Astrocyte of the cerebellum (primary cell): ENCODE measurements at places on chromosomes 6 and 20.
A peak's percentile ranks its signal among the peaks of the same experiment; 100 is the strongest.

GRCh38 chr6:166402582-166403277 lies 20.0 kb upstream of the MPC1 start:
- DNase-seq = no peak

GRCh38 chr6:15280028-15280427 lies 34.2 kb downstream of the JARID2 start:
- peak; percentile 47 for DNase-seq

- no peak for DNase-seq
Measured at GRCh38 chr20:45611054-45611453, 18.5 kb upstream of the WFDC10A start.

DNA sequence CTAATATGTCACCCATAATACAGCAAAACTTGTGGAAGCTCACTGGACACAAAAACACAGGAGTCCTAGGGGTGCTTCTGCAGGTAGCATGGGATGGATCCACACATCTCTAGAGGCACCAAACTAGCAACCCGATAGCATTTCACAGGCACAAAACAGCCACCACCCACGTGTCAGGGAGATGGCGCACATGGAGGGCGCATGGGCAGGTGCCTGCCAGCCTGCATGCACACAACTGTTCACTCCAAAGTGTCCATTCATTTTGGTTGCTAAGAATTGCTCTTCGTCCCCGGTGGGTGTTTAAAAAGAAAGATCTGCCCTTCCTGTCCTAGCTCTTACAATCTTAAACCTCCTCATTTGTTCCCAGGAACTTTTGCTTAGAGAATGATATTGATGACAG lies 171.3 kb downstream of the SYNDIG1 start:
- no peak for DNase-seq

DNA sequence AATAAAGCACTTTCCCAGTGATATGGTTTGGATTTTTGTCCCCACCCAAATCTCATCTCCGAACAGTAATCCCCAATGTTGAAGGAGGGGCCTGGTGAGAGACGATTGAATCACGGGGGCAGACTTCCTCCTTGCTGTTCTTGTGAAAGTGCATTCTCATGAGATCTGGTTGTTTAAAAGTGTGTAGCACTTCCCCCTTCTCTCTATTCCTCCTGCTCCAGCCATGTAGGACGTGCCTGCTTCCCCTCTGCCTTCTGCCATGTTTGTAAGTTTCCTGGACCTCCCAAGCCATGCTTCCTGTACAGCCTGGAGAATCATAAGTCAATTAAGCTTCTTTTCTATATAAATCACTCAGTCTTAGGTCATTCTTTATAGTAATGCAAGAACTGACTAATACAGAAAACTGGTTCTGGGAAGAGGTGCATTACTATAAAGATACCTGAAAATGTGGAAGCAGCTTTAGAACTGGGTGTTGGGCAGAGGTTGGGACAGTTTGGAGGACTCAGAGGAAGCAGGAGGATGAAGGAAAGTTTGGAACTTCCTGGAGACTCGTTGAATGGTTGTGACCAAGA lies 7.4 kb downstream of the EPM2A start:
- DNase-seq = no peak

DNA sequence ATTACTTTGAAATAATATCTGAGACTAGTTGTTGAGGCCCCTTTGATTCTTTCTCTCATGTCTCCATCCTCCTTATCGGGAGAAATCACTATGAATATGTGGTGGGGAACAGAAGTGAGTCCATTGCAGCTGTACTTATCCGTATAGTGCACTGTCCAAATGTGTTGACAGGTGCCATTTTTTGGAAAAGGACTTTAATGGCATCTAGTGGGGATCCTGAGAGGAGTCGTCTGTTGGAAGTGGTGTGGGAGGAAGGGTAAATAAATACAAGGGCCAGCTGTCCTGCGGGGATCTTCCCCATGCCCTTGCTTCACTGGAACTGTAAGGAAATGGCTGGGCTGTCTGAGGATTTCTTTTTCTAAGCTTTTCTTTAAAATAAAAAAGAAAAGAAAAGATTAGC lies 19.4 kb downstream of the TPX2 start:
- no peak for DNase-seq
